ENCODE measurements at places on chromosomes 16 and 17. TPM values are rescaled to one million over a fixed set of nuclear protein-coding genes. Genes with fewer than 3 reads are reported as not detected.

GRCh38 chr16:58444265-58444664, 52.0 kb downstream of the GINS3 start:
- no peak for DNase-seq

GRCh38 chr17:4947010-4947410, 1.3 kb downstream of the PFN1 start:
- DNase-seq: no peak

DNA sequence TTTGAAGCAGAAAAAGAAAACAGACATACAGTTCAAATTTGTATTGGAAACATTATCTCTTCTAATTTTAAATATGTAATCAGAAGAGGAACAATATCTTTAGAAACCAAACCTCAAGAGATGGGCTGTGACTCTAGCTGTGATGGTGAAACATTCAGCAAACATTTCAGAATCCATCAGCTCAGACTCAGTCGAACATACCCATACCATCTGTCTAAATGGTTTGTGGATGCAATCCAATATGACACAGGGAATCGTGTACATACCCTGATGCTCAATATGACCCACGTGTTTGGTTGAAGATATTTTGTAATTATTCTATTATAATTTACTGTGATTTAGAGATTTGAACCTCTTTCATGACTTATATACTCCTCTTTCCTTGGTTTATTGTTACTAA, 665.2 kb upstream of the CDH8 start:
- DNase-seq: no peak

The SOX8 gene
- 2.1 TPM for polyA plus RNA-seq

Data from small intestine (tissue), 16 donors.